ENCODE measurements at places on chromosomes 13 and 19.

DNA sequence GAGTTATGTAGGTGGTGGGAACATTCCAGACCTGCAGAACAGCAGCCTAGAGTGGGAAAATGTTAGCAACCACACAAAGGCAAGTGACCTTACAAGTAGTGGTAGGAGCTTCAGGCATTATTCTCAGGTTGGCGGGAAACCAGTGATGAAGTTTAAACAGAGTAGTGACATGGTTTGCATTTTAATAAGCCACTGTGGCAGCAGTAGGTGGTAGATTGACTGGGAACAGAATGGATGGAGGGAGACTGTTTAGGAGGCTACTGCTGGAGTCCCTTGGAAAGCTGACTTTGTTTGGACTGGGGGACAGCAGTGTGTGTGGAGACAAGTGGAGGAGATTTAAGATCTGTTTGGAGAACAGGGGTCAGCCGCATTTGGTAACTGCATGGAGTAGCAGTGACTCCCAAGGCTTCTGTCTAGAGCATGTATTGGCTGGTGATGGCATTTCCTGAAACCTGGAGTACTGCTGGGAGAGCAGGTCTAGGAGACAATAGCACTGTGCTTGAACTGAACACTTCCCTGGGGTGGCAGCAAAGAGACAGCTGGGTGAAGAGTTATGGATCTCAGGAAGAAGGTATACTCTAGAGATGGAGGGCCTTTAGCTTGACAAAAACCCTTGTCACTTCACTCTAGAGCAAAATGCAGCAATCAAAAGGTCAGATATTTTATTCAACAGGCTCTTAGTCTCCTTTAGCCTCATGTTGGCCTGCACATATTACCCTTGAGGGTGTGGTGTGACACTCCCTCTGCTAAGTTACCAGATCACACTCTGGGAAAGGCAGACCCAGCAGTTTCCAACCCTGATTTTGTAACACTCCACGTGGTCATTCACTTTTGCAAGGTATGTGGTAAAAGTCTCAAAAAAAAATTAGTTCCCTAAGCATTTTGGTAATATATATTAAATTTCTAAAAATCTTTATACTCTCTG, 70.3 kb downstream of the DHRS12 start:
- no peak for DNase-seq

DNA sequence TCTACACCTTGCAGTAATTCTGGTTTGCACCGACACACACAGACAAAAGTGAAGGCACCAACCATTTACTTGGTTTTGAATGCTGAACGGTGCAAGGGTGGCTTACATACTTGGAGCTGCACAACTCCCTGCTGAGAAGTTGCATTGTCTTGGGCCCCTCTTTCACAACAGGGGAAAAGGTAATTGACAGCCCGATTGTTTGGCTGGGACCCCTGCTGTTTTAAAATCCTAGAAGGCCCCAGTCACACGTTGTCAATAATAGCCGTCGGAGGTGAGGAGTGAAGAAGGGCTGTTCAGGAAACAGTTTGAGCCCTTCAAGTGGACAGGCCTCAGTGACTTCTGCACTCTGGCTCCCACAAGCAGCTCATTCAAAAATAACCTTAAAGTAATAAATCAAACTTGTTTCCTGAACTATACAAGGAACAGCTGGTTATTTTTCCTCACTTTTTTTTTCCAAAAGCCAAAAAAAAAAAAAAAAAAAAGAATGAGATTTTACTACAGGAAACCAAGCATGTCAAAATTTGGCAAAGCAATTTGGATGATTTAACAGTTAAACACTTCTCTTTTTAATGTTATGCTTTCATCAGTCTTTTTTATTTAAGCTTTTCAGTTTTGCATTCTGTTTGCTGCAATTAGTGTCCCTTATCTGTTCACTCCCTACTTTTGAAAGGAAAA, 19.0 kb upstream of the SPRY2 start:
- DNase-seq, result peak; percentile 61

DNA sequence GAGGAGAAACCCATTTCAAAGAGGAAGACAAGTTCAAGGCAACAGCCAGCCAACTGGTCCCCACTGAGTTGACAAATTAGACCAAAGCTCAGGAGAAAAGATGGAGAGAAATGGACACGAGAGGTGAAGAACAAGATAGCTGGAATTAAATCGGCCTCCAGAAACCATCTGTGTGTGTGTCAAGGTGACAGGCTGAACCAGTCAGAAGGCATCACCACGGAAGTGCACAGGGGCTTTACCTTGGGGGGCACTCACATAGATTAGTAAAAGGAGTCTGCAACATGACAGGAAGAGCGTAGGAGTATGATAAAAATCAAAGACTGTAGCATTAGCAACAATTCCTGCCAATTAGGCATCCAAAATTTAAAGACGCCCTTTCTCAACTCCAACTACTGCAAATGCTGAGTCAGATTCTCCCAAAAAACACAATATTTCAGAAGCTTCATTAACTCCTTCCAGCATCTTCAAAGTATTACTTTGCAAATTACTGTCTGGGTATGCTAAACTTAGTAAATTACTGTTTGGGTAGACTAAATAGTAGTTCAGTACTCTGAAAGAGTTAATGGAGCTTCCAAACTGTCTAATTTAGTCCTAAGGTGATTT, 66.2 kb downstream of the FOXO1 start:
- DNase-seq, result no peak

DNA sequence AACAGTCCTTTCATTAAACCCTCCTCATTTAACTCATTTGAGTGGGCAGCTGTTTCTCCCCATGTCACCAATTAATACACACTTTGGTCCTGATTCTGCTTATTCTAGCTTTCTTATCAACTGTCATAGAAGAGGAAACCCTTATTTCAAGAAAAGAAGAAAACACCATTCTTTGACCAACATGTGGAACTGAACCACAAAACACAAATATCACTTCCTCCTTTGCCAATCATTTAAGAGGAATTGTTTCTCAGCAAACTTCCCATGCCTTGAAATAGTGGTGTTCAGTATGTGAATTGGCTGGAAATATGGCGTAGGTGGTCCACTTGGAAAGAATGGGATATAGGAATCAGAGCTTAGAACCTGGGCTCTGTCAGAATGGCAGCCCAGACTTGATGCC, 20.4 kb downstream of the MBD3L2B start:
- DNase-seq, result no peak

DNA sequence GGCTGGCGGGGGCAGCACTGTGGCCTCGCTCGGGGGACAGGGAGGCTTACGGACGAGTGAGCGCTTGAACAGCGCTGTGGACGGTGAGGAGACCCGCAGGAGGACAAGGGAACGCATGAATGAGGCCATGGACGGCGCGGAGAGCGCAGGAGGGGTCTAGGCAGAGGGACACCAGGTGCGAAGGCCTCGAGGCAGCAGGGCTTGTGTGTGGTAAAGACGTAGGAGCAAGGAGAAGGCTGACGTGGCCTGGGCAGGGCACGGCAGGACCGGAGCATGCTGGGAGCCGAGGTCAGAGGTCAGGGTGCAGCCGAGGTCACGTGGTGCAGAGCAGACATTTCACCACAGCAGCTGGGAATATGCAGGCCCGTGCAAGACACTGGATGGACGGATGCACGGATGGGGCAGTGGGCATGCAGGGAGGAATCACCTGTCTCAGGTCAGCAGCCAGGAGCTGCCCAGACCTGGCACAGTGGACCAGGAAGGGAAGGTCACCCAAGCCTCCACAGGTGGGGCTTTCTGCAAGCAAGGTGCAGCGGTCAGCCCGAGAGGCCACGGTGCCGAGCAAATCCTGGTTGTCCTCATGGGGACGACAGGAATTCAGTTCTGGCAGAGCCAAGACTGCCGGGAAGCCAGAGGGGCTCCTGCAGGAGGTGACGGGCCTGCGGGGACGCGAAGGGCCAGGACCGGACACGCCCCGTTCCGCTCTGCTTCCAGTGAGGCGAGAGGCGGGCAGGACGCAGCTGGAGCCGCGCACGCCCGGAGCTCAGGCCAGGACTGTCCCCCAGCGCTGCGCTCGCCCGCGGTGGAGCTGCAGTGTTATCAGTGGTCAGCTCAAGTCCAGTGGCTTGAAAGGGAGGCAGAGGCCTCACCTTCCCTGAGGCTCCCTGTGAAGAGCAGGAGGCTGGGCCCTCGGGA, 72.2 kb downstream of the RASA3 start:
- DNase-seq, result no peak

- no peak for DNase-seq
These were observed 47.5 kb upstream of the NDUFS7 start for GRCh38 chr19:1336079-1336684.

DNA sequence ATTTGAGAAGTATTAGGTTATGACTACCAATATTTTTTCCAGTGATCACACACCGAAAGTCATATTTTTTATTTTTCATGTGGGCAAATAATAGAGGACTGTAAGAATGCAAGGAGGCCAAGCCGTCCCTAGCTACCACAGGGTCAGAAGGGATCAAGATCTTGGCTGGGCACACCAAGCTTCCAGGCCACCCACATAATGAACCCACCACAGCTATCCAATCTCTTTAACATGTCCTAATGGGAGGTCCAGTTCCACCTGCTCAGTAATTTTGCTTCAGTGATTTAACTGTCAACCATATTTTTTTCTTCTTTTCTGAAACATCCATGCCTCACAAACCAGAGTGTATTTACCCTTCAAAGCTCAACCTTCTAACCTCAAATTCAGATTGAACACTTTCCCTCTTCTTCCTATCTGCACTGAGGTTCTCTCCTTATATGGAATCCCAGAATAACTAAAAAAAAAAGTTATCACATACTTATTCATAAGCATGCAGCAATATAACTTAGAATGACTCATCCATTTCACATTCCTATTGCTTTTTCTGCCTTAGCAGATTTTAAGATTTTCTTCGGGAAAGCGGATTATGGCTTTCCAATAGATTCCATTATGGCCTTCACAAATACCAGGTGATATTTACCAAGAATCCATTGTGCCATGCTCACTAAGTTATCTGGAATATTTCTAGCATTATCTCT, 12.2 kb downstream of the ARGLU1 start:
- no peak for DNase-seq

- no peak for DNase-seq
These were observed 19.6 kb downstream of the MTMR6 start for GRCh38 chr13:25267715-25268114.

DNA sequence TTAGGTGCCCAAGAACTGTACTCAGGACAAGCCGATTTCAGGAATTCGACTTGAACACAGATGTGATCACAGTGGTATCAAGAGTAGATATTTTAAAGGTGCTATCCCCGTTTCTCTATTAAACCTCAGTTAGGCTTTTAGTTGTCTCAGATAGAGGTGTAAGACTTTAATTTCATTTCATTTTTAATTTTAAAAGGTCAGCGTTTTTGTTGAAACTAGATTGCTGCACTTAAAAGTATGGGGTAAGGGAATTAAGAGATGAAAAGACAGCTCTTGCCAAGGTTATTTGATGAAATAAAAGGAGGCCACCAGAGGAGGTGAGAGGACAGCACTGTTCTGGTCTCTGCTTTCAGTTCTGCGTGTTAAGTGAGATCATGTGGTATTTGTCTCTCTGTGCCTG, 48.6 kb downstream of the SPATA13 start:
- DNase-seq, result no peak

GRCh38 chr13:26785838-26786630, 25.4 kb upstream of the GPR12 start:
- DNase-seq, result peak; percentile 48

GRCh38 chr19:46018729-46019251, 4.1 kb downstream of the PGLYRP1 start:
- DNase-seq, result no peak

GRCh38 chr13:109009756-109010155, 380.3 kb downstream of the MYO16 start:
- DNase-seq, result no peak
